CD4-positive, alpha-beta T cell treated with Interleukin-2 at 100 ng/mL for 4 hours (primary cell): ENCODE measurements at places on chromosomes 1 and 21.

GRCh38 chr1:182685215-182685614, 828 bp upstream of the RGS8 start:
- DNase-seq = no peak

- DNase-seq = no peak
These were observed 6.0 kb upstream of the DUSP10 start for GRCh38 chr1:221747839-221748238.

DNA sequence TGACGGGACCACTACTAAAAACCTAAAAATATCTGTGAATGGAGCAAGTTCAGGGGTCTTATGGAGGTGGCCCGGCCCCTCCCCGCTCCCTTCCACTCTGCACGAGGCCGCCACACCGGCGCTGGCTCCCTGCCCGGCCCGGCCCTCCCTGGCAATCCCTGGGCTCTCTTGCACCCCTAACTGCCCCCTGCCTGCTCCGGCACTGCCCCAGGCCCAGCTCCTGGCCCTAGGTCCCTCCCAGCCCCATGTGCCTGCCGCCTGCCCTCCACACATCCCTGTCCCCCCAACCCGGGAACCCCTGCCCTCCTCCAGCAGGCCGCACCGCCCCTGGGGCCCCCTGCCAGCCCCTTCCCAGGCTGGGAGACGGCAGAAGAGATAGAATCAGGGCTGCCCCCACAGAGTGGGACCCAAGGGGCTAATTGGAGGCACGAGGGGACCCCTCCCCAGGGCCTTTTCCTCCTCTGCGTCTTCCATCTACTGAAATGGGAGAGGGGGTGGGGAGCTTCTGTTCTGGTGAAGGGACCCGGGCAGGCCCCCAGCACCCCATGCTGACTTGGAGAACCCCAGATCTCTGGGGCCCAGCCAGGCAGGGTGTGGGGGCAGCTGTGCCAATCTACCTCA, 9.3 kb upstream of the CTRC start:
- no peak for DNase-seq

DNA sequence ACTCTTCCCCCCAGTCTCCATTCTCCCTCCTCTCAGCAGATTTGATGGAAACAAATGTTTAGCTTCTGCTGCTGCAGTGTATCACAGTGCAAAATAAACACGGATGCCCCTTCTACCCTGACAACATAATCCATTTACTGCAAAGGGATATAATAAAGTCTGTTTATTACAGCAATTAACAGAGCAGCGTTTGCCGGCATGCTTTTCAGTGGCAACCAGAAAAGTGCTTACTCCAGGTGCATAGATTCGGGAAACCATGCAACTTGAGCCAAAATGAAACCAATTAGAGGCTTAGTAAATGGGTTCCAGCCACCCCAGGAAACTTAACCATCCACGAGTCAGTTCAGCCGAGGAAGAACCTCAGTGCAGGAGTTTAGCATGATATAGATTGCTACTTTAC, 12.9 kb upstream of the LEMD1 start:
- no peak for DNase-seq

GRCh38 chr21:41141031-41141457, 26.9 kb upstream of the BACE2 start:
- no peak for DNase-seq

- DNase-seq = peak; percentile 54
These were observed 79.1 kb downstream of the NDUFS5 start for GRCh38 chr1:39105061-39105840.

GRCh38 chr21:17003763-17004373, 509.0 kb upstream of the CXADR start:
- no peak for DNase-seq

DNA sequence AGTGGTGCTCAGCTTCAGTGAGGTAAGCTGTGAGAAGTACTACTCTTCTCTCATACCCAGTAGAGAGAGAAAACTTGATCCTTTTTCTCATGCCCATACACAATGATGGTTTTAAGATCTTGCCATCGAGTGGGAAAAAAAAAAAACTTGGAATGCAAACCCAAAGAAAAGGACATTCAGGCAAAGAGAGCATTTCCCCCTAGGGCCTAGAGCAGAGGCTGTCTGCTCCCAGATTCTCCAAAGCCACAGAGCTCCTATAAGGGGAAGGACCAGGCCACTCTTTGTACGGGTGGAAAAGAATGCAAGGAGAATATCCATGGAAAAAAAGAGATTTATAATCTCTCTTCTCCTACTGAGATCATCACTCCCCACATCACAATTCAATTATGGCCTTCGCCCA, 34.9 kb downstream of the MROH9 start:
- no peak for DNase-seq

GRCh38 chr1:174988539-174988938, 11.2 kb upstream of the CACYBP start:
- DNase-seq = no peak

GRCh38 chr1:236395947-236396664, 2.0 kb downstream of the EDARADD start:
- peak; percentile 23 for DNase-seq

- no peak for DNase-seq
These were observed 74.7 kb downstream of the NTPCR start for GRCh38 chr1:233025157-233025556.

- DNase-seq = no peak
These were observed 75.7 kb upstream of the ZNF326 start for GRCh38 chr1:89919174-89919573.

DNA sequence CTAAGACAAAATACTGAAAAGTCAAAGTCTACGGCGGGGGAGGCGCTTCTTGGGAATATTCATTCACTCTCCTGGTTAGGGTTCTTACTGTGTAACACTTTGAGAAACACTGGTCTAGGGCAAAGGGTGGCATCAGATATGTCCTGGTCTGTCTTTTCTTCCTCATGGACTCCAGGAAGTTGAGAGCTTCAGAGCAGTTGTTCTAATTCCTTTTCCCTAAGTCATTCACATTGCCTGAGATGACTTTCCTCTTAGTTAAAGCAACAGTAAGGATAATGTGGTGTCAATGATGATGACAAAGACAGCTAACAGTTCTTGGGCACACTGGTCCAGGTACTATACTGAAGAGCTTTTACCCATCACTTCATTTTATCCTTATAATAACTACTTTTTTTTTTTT, 27.0 kb downstream of the FGGY start:
- no peak for DNase-seq

DNA sequence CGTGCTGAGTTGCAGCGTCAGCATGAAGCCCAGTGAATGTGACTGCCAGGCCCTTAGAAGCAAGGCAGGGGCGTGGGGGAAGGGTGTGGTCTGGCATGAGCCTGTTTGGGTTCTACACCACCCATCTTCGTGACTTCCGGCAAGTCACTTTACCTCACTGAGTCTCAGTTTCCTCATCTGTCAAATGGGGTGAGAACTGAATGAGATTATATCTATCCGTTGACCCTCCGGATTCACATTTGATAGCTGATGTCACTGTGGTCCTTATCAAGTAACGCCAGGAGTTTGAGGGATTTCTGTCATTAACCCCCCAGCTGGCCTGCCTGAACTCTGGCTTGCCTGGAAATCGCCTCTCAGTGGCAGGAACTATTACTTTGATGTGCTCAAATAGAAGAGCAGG, 15.6 kb downstream of the MRPL37 start:
- no peak for DNase-seq

DNA sequence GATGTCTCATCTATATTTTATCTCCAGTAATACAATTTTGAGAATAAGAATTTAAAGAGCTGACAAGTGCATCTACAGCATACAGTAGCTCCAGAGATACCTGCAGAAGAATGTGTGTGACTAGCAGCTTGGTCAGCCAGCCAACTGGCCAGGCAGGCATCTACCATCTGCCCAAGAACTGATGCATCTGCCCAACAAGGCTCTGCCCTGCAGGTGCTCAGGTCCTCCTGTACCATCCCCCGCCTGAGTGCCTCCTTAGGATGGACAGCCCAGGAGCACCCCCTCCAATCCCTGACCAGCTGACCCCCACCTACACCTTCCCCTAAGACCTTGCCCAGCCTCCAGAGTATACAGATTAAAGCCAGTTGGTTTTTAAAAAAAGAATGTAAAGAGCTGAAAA, 30.3 kb downstream of the TMEM69 start:
- no peak for DNase-seq

- DNase-seq = no peak
These were observed 112.2 kb upstream of the BMP8A start for GRCh38 chr1:39379187-39379586.

- no peak for DNase-seq
These were observed 83.1 kb downstream of the PATJ start for GRCh38 chr1:61825393-61825792.

- no peak for DNase-seq
These were observed 821 bp downstream of the PHC2 start for GRCh38 chr1:33429856-33430691.

GRCh38 chr1:201420608-201421002, 925 bp downstream of the TNNI1 start:
- no peak for DNase-seq

DNA sequence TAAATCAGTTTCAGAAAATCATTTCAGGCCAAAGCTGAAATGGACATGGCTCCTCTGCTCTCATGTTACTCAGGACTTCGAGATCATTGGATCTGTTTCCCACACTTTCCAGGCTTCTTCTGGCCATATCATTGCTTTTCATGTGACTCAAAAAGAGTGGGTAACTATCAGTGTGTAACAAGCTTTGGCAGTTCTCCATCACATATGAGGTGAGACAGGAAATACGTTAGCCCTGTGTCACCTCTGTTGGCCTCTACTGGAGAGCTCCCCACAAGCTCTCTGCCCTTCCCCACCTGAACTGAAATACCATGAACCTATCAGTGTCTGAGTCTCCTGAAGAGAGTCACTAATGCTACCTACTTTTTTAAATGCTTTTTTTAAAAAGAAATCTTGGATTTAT, 128.2 kb downstream of the LBR start:
- DNase-seq = no peak

GRCh38 chr21:46180778-46181391, 3.4 kb downstream of the SPATC1L start:
- no peak for DNase-seq

DNA sequence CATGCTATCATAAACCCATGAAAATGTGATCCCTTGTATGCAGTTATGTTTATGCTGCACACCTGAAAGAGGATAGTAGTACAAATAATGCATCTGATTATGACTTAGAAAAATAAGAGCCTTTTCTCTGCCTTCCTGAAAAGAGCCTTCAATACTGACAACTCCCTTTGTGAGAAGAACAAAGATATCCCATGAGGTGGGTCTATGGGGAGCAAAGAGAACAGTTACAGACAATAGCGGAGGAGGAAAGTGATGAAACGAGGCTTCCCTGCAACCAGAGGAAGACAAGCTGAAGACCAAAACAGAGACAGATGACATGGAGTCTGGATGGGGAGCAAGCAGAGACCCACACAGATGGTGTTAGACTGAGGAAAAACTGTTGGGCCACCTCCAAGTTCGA, 598.3 kb upstream of the PLXNA2 start:
- DNase-seq = no peak

DNA sequence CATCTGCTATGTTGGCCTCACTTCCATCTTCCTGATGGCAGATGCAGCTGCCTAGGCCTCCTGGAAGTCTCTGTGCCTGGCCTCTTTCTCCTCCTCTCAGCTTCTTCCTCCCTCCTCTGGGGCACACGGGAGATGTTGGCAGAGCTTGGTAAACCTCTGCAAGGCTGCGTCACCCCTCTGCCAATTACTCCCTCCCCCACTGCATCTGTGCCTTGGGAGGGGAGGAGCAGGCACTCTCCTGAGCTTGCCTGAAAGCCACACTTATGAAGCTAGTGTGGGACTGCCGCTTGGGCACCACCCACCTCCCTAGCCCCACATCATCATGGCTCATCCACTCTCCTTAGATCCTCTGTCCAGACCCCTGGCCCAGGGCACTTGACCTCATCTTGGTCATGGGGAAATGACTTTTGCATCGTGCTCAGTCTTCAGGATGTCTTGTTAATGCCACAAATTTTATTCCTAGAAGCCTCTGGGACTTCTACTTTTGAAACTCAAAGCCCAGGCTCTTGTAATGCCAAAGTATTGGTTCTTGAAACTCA, 7.3 kb upstream of the TMEM51 start:
- DNase-seq = no peak

DNA sequence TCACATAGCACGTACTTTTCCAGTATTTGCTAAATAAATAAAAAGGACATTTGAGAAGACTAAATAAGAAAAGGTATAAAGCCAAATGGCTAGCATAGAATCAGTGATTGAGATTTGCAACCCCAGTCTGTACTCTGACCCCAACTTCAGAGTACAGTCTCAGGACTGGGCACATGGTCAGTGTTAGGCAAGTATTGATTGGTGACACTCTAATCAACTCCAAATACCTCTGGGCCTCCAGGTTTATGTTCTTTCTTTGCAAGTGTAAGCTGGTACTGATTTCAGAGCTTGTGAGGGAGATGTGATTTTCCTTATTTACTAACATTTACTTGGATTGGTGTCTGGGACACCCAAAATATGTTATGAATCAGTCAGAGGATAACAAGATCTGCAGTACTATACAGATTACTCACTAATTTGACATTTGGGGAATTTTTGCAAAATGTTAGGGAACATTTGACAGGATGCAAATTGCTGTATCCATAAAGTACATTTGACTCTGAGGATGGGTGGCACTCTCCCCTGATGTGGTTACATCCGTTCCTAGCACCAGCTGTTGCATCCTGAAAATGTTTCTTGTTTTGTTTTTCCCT, 34.2 kb downstream of the LMO4 start:
- DNase-seq = no peak

DNA sequence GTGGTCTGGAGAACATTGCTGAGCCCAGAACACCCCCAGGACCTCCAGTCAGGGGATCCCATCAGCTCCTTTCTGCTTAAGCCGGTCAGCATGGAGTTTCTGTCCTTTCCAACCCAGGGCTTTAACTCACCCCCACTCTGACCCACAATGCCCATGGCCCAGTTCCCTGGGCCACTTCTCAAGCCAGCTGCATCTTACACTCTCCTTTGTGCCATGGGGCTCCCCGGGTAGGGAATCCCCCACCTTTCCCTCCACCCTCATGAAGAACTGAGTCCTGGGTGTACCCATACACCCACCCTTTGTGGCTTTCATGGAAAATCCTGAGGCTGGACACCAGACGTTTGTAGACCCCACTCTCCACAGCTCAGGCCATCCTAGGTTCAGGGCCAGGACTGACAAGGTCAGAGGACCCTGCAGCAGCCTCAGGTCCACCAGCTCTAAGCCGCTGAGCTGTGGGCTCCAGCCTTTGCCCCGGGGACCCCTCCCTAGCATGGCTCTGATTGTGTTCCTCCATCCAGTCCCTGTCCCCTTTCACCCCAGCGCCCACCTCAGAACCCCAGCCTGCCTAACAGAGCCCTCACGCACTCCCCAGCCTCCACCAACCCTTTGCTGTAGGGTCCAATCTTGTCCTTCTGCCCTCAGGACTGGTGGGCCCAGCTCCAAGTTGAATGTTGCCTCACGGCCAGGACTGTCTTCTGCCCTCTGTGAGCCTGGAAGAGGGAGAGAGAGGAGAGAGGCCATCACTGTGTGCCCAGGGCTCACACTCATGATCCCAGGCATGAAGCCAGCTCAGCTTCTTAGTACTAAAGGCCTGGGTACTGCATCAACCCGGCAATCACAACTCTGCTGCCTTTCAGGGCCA, 394.8 kb downstream of the MATN1 start:
- no peak for DNase-seq

GRCh38 chr1:224459966-224460365, 25.4 kb upstream of the WDR26 start:
- DNase-seq = no peak

GRCh38 chr1:20029178-20029912, 40.6 kb upstream of the PLA2G5 start:
- no peak for DNase-seq
